Suppressor macrophage treated with lipopolysaccharide for 1 hour (primary cell): ENCODE measurements at places on chromosomes 5 and 9.

DNA sequence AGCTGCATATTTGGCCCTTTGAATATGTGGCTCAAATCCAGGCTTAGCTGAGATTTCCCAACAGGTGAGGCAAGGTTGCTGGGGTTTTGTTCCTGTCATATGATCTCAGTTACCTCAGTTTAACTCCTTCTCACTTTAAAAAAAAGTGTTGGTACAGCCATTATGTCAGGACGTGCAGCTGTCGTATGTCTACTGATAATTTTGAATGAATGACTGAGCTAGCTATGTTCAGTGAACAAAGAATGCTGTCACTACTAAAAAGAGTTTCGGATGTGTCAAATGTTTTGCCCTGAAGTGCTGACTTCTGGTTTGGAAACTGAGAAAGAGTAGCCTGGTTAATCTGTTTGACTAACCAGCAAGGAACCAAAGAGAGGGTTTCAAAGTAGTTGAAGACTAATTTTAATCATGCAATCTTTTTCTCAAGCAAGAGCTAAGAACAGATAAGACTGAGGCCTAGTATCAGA lies 106.3 kb upstream of the NR3C1 start:
- DNase-seq: no peak

GRCh38 chr5:61837788-61838187 lies 468.2 kb upstream of the KIF2A start:
- DNase-seq: no peak

DNA sequence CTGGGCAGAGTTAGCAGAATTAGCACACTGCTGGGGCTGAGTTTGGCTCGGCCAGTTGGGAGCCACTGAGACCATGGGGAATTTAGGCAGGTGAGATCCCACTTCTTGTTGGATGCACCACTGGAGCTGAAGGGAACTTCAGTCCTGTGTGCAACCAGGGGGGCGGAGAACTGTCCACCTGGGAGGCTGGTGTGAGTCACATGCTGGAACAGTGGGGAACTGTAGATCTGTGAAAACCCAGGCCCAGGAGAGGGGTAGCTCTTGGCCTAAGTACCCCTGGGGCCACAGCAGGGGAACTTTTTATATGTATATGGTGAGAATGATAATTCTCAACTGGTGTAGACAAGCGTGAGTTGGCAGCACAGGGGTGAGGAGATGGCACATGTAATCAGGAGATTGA lies 237.5 kb upstream of the KIF2A start:
- DNase-seq: no peak

- DNase-seq: peak; percentile 42
Measured at GRCh38 chr9:72203205-72203803, 54.1 kb downstream of the GDA start.

DNA sequence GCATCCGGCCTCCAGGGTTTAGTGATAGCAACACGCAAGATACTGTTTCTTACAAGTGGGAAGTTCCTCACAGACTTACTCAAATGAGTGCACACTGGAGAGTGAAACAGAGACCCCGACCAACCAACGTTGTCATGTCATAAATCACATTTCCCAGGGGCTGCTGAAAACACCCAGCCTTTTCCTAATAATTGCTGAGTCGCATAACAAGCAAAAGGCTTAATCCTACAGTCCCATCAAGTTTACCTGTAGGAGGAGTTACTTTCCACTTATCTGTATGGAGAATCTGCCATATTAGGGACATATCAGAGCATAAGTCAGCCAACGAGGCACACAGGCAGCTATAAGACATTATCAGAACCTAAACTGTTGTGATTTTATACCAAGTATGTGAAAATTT lies 156.4 kb upstream of the LHFPL2 start:
- no peak for DNase-seq

DNA sequence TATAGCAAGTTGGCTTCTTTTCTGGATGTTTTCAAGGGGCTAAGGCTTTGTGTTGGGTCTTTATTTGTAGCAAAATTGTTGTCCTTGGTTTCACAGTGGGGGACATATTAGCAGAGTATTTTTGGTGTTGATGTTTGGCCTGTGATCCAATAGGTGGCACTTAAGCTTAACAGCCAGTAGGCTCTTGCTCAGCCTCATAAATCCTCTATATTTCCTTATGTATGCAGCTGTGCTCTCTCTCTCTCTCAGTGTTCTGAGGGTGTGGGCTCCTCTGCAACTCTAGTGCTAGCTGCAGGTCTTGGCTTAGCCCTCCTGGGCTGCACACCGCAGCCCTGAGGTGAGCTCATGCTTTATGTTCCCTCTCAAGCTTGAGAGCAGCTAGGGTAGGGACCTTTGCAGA lies 195.0 kb upstream of the GHR start:
- no peak for DNase-seq

GRCh38 chr5:10354048-10354872 lies 765 bp downstream of the MARCHF6 start:
- DNase-seq: peak; percentile 54

GRCh38 chr9:6195714-6196360 lies 19.8 kb upstream of the IL33 start:
- DNase-seq: no peak

GRCh38 chr9:751137-752051 lies 90.1 kb upstream of the DMRT1 start:
- DNase-seq: peak; percentile 84

DNA sequence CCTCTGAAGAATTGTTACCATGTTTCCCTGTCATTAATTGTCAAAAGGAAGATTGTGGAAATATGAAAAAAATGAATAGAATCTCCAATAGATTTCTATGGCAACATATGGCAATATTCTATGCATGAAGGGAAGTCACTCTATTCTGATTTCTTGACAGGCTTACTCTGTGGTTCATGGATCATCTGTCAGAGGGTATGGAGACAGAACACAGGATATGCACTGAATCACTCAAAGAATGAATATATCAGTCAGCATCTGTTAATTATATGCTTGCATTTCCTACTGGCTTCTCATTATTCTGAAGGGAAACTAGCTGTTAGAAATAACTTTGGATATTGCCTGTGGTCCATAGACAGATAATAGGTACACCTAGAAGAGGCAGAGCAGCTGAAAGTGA lies 918.9 kb downstream of the DTWD2 start:
- DNase-seq: no peak

GRCh38 chr5:53478411-53479044 lies 1.9 kb upstream of the FST start:
- peak; percentile 70 for DNase-seq

- no peak for DNase-seq
Measured at GRCh38 chr9:121298016-121298538, 30.1 kb downstream of the GSN start.

DNA sequence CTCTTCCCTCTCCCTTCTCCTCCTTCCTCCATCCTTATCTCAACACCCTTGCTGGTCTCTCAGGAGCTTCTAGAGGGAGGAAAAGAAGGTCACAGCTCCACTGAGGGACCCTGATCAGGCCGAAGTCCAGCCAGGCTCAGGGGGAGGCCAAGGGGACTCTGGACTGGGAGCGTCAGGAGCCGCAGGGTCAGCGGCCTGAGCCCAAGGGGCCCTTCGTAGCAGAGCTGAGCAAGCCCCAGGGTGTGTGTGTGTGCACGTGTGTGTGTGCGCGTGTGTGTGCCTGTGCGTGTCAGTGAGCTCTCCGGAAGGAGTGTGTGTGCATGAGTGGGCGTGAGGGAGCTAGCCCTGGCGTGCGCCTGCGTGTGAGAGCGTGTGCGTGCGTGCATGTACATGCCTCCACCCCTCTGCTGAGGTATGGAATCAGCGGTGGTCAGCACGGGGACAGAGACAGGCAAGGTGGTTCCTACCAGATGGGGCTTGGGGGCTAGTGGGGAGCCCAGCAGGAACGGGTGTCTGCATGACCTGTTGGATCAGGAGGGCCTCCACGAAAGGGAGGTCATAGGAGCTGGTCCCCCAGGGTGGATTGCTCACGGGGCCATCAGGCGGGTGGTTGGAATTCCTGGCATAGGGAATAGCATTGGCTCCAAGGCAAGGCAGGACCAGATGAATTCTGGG lies 10.0 kb upstream of the AGPAT2 start:
- no peak for DNase-seq

- DNase-seq: no peak
Measured at GRCh38 chr5:129398026-129398678, 61.9 kb upstream of the ADAMTS19 start.

DNA sequence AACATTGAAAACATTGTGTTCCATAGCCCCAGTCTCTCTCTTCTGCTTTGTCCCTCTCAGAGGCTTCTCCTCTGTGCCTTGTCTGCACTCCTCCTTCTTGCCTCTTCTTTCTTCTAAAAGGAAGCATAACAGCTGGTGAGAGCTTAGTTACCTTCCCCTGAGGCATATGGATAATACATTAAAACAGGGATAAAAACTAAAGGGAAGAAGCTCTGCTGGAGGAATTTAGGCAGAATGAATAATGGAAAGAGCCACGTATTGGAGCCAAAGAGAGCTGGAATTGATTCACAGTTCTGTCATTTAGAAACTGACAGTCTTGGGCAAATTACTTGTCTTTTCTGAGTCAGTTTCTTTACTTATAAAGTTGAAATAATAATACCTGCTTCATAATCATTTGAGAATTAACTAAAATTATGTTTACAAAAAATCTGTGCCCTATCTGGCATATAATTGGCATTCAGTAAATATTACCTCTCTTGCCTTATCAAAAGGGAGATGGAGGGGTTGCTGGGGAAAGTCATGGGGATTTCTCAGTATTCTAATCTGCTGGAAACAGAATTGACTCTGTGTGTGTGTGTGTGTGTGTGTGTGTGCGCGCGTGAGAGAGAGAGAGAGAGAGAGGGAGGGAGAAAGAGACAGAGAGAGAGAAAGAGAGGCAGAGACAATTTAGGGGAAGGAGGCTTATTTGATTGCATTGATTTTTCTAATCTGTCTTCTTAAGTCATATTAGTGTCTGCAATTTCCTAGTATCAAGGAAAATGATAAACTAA lies 20.2 kb downstream of the ZNF474 start:
- no peak for DNase-seq

GRCh38 chr9:34746526-34746925 lies 36.6 kb upstream of the CCL21 start:
- DNase-seq: no peak

GRCh38 chr9:136712690-136713544 lies 545 bp downstream of the DIPK1B start:
- DNase-seq: no peak

- peak; percentile 65 for DNase-seq
Measured at GRCh38 chr9:33186457-33187168, 19.5 kb upstream of the B4GALT1 start.

DNA sequence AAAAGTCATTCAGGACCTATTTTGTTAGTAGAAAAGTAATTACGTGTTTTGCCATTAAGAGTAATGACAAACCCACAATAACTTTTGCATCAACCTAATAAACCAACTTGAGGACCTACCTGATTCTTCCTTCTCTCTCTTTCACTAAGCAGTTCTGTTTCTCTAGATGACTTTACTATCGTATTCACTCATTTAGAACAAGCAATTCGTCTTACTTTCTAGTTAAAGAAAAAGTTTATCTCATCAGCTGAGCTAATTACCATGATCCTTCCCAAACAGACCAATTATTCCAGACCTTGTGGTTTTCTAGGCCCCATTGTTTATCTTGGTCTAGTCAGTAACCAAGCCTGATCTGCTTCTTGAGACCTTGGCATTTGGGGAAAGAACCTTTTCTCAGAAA lies 49.6 kb upstream of the PRDM9 start:
- no peak for DNase-seq

DNA sequence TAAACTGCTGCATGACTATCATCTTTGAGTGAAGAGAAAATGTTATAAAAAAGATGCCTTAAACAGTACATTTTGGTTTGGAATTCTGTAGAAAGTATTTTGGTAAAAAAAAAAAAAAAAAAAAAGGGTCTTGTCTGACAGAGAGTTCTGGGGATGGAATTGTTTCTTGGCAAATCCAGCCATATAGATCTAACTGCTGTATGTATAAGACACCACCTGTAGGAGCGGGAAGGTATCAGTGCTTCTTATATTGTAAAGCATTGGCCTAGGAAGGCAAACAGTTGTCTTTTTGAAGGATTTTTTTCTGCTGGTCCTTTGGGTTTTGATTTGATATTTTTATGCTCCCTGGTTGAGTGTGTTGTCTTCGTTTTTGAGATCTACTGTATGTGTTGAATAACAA lies 2.8 kb downstream of the PURA start:
- no peak for DNase-seq

- no peak for DNase-seq
Measured at GRCh38 chr5:146944764-146945616, 66.4 kb upstream of the PPP2R2B start.

DNA sequence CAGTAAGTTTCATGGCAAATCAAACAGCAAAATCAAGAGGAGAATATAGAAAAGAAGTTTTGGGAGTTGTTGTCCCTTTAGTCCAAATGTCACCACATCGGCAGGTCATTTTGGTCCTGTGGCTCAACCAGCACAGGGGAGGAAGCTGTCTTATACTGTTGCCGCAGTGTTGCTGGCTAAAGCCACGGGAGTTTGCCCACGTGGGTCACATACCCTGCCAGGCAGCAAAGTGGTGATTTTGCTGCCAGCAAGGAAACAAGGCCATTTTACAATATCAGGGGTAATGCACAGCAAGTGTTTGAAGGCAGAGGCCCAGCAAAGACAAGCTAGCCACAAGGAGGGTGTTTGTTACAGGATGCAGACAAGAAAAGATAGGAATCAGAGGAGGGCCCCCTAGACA lies 14.5 kb downstream of the GABRA6 start:
- DNase-seq: no peak

GRCh38 chr5:74051076-74051475 lies 425.1 kb downstream of the ARHGEF28 start:
- DNase-seq: no peak

- no peak for DNase-seq
Measured at GRCh38 chr5:31329715-31330114, 136.2 kb downstream of the CDH6 start.

- peak; percentile 99 for DNase-seq
Measured at GRCh38 chr5:135977375-135977928, 22.7 kb upstream of the LECT2 start.

DNA sequence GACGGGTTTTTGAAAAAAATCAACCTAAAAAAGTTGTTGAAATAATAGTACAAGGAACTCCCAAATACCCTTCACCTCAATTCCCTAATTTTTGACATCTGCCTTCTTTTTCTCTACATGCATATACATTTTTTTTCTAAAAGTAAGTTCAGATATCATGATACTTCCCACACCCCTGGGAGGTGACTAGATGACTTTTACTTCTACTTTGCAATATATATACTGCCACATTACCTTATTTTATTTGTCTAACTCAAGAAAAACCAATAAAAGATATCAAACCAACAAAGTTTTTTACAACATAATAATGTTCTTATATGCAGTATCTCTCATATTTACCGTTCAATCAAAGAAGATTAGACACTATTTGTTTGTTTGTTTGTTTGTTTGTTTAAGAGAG lies 31.1 kb downstream of the CCNJL start:
- DNase-seq: no peak

DNA sequence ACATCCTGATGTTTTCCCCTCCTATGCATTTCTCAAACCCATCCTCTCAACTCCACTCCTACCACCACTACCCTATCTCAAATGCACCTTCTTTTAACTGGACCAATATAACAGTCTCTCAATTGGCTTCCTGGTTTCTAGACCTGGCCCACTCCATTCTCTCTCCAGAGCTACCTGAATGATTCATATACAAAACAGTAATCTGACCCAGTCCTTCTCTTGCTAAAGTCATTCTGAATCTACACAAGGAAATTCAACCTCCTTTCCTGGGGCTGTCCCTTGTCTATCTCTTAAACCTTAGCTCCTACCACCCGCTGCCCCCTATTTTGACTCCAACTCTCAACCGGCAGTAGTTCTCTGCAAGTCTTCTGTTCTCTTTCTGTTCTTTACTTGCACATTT lies 97.2 kb downstream of the PCSK1 start:
- no peak for DNase-seq
